ENCODE measurements at places on chromosomes 2 and 18. TPM values are rescaled to one million over a fixed set of nuclear protein-coding genes. Genes with fewer than 3 reads are reported as not detected.
A peak's percentile ranks its signal among the peaks of the same experiment; 100 is the strongest.

GRCh38 chr18:75896865-75897264 is 469.4 kb upstream of the SMIM21 start:
- no peak for DNase-seq

DNA sequence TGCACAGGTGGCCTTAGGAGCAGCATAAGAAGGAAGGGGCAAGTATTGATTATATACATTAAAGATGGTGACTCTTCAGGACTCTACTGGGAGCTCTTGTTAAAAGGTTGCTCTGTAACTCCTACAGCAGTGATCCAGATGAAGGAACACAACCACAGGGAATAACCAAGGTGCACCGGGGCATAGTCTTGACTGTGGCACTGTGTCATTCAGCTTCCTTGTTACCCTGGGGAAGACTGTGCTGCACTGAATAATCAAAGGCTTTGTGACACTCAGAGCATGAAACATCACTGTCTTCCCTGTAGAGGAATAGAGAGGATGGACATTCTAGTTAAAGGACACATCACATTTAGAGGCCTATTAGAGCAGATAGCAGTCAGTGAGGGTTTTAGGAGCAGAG is 105.3 kb downstream of the UBE2E3 start:
- no peak for DNase-seq

DNA sequence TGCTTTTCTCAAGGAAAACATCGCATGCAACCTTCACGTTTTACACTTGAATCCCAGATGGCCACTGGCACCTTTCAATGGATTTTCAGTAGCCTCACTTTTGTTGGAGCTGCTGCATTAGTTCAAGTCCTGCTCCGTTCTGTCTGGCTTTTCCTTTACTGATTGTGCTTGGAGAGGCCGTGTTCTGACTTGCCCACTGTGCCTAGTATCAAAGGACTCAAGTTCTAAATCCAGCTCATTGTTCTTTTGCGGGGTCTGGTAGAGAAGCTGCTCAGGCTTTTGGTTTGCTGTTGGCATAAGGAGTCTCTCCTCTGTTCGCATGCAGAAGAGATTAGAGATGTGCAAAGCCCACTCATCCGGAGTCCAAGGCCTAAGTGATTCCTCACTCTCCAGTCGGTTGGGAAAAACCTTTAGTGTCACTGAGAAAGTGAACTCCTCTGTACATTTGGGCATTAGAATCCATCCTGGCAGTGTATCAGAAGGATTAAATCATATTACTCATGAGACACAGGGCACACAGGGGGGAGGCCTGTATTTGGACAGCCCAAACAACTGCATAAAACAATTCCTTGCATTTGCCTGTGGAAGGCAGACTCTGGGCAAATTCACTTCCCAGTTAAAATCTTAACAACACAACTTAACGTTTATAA is 69.7 kb downstream of the NCK2 start:
- DNase-seq = peak; percentile 51

DNA sequence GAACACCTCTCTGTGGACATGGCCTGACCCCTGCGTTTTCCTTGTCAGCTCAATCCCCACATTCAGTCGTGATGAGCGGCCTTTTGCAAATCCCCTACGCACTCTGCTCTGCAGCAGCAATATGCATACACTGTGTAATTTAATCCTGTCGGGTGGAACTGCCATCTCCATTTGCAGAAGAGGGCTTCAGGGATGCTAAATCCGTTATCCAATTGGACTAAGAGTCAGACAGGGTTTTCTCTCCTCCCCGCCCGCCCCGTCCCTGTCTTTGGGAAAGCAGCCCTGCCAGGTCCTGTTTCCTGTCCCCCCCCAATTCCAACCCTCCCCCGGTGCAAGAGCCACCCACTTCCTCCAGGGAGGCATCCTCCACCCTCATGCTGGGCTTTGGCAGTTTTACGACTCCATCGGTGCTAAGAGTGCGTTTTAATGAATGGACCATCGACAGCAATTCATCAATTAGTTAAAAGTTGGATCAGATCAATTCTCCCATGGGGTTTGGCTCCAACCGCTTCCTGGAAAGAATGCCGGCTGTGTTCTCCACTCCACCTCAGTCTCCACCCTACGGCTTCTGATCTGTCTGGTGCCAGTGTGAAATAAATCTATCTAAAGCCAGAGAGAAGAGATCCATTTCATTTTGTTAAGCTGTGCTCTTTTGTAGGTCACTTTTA is 53.5 kb upstream of the ASAP2 start:
- no peak for DNase-seq

GRCh38 chr2:160108646-160109045 is 46.2 kb upstream of the PLA2R1 start:
- DNase-seq = no peak

- DNase-seq = no peak
Measured at GRCh38 chr2:73079636-73080035, 8.1 kb upstream of the SFXN5 start.

DNA sequence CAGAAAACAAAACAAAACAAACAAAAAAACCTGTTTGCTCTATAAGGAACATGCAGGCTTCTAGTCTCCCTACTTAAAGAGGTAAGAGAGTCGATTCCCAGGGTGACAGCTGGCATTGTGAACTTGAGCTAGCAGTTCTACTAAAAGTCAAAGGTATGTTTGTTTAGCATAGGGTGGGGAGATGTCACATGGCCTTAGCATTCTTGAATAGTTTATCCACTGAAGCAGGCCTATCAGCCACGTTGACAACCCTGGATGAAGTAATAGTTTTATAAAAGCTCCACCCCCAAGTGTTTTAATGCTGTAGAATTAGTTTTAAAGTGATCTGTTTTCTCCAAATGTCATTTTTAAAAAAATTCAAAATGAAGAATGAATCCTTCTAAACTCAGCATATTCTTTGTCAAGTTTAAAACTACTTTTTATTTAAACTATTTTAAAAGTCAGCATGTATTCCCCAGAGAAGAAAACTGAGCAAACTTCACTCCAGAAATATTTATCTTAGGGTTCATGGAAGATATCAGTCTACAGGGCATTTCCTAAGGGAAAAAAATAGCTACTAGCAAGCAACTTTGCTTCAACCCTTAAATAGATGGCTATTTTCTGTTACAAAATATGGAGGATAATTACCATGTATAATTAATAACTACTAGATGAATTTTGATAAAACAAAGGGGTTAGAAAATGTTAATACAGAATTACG is 1.7 kb downstream of the MYOM1 start:
- peak; percentile 33 for DNase-seq

- DNase-seq = no peak
Measured at GRCh38 chr2:239811806-239812560, 213.2 kb downstream of the NDUFA10 start.

DNA sequence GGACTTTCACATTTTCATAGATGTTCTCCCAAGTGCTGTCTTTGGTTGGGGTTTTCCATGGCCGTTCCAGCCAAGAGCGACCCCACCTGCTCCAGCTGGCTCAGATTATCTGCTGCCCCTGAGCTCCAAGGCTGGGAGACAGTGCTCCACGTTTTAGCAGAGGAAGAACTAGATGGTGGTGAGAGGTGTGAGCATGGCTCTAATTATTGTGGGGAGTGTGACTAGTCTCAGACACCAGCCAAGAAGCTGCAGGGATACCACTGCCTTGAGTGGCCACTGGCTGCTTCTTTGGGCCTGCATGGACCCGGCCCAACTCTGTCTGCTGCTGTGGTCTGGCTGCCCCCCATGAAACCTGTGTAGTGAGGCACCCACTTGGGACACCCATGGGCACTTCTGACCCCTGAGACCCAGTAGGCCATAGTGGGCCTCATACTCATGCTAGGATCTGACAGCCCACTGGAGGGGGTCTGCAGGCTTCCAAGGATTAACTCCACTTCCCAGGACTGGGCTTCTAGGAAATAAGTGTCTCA is 2.8 kb upstream of the NCL start:
- DNase-seq = no peak

GRCh38 chr2:7927691-7928090 is 754.2 kb upstream of the ID2 start:
- DNase-seq = no peak

- no peak for DNase-seq
Measured at GRCh38 chr2:14781142-14781541, 148.6 kb downstream of the LRATD1 start.

GRCh38 chr2:19675856-19676460 is 225.8 kb downstream of the TTC32 start:
- peak; percentile 82 for DNase-seq

DNA sequence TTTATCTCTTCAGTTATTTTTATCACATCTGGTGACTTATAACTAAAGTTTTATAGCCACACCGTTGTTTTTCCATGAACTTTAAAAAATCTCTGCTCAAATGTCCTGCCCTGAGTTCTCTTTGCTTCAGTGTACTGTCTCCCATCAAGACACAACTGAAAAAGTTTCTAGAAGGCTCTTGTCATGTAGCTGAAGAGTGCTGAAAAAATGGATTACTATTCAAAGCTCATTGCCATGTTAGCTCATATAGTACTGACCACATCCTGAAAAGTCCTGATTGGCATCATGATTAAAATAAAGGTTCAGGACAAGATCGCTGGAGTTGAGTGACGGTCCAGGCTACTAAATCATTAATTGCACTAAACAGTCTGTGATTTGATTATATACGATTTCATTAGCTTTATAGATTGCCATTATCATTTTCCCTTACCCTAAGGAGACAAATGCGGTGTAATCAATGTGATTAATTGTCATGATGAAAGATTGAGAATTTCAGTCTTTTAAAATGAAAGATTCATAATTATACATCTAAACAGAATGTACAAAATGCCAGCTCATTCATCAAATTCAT is 62.2 kb downstream of the MFSD6 start:
- no peak for DNase-seq

GRCh38 chr2:128366713-128367511 is 48.2 kb upstream of the HS6ST1 start:
- DNase-seq = no peak

DNA sequence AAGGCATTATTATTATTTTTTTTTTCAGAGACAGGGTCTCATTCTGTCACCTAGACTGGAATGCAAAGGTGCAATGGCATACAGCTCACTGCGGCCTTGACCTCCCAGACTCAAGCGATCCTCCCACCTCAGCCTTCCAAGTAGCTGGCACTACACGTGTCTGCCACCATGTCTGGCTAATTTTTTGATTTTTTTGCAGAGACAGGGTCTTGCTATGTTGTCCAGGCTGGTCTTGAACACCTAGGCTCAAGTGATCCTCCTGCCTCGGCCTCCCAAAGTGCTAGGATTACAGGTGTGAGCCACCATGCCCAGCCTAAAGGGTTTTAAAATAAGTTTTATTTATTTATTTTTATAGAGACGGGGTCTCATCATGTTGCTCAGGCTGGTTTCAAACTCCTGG is 45.3 kb upstream of the AP1S3 start:
- no peak for DNase-seq

- no peak for DNase-seq
Measured at GRCh38 chr18:42536442-42536841, 579.0 kb downstream of the RIT2 start.

DNA sequence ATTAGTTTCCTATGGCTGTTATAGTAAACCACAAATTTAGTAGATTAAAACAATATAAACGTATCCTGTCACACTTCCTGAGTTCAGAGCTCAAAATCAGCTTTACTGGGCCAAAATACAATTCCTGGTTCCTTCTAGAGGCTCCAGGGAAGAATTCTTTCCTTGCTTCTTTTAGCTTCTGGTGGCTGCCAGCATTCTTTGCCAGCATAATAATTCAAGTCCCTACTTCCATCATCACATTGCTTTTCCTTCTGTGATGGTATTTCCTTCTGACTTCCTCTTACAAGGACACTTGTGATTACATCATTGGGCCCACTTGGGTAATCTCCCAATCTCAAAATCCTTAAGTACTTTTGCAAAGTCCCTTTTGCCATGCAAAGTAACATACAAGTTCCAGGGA is 40.6 kb downstream of the MOB4 start:
- DNase-seq = no peak

DNA sequence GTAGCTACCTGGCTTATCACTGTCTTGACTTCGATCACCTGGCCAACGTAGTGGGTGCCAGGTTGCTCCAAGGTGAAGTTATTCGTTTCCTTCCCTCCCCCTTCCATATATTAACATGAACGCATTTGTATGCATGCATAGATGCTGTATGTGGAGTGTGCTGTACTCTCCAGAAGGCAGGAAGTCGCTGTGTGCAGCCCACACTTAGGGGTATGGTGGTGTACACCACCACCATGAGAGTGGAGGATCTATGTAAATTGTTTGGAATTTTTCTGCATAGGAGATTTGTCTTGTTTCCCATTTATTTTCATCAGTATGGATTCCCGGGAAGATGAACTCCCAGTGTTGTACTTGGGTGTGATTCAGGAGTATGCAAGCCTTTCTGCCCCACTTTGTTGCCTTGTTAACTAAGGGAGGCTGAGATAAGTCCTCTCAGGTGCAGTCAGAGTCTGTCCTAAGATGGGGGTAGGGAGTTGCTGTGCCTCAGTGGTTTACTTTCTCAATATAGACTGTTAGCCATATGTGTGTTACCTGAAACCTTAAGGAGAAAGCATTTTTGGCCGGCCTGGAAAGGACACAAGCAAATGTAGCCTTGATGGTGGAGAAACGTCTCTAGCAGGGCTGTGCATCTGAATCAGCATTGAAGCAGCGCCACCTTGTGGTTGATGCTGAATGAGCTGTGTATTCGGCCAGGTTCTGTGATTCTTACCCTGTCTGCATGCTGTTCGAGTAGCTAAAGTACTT is 149.8 kb downstream of the TANC1 start:
- DNase-seq = peak; percentile 91

- DNase-seq = no peak
Measured at GRCh38 chr2:222424729-222425671, 657 bp downstream of the SGPP2 start.

- DNase-seq = no peak
Measured at GRCh38 chr2:200740907-200741306, 70.8 kb upstream of the BZW1 start.

DNA sequence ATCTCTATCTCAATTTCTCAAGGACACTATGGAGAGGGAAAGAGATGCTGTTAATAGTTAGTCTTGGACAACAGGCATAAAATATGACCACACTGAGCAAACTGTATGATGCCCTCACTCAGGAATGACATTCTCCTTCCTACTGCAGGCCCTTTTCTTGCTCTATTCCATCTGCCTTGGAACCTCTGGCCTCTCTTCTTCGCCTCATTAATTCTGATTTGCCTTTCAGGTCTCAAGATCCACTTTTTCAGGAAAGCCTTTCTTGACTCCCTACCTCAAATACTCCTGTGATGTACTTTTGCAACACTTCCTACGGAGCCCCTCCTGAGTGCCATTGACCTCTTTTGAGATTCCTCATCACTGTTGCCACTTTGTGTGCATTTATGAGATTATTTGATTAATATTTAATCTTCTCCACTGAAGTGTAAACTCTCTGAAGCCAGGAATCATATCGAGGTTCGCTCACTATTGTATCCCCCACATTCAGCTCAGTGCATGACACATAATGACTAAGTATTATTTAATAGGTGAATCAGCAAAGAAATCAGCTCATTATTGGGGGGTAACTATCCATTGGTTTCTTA is 21.3 kb upstream of the SPP2 start:
- DNase-seq = no peak

- DNase-seq = no peak
Measured at GRCh38 chr18:80179857-80180558, 67.3 kb downstream of the PARD6G start.

GRCh38 chr2:176766005-176766404 is 446.6 kb upstream of the HNRNPA3 start:
- DNase-seq = no peak

GRCh38 chr2:222651718-222652418 is 4.0 kb downstream of the FARSB start:
- no peak for DNase-seq

ICOS gene
- not detected for total RNA-seq

KIF1A gene
- total RNA-seq = 0.05 TPM

UCN gene
- 2.4 TPM for total RNA-seq

IL37 gene
- total RNA-seq = not detected

REG1B gene
- total RNA-seq = not detected

KCNE4 gene
- total RNA-seq = 27.1 TPM

UGT1A8 gene
- total RNA-seq = not detected

ACMSD gene
- total RNA-seq = not detected

CIB4 gene
- not detected for total RNA-seq

GALR1 gene
- not detected for total RNA-seq

REG3G gene
- not detected for total RNA-seq

All from myocyte (in vitro differentiated cells).